ENCODE measurements at places on chromosomes 5 and 9.
A peak's percentile ranks its signal among the peaks of the same experiment; 100 is the strongest.

DNA sequence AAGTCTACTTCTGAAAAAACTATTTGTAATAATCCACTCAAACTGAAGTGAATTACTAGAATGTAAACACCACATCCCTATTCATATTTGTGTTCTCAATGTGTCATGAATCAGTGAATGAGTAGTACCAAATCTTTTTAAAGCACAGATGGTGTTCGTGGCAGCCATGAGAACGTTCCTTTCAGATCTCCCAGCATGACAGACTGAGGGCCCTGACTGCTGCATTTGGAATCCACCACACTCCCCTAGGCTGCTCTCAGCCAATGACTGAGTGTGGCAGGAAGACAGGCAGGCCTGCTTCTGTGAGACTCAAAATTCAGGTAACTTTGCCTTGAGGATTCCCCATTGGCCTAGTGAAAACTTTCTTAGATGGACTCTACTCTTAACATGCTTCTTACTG lies 10.9 kb upstream of the JMY start:
- DNase-seq, result no peak

DNA sequence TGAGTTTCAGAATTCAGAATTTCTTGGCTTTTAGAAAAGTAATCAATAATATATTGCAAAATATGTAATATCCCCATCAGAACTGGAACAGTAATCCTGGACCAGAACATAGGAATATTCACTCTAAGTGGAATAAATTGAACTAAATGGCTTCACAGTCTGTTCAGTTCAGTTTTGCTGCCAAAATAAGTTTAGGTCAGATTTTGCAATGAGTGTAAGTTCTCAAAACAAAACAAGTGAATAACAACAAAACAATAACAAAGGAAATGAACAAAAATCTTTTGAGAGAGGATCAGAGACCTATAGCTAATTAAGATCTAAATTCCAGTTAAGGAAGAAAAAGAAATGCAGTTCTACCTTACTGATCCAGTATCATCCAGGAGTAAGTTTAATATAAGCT lies 9.3 kb downstream of the PTGER4 start:
- no peak for DNase-seq

DNA sequence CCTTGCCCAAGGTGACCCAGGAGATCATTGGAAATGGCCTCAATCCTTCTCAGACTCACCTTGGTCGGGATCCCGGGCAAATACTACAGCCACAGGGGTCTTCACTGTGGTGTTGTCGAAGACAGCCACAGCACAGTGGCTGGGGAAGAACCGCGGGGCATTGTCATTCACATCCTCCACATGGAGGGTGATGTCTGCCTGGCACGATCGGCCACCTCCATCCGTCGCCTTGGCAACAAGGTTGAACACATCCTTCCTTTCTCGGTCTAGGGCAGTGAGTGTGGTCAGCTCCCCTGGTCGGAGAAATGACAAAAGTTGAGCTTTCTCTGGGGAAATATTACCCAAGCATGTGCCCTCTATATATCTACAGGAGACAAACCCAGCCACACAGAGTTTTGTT lies 56.8 kb downstream of the FAT2 start:
- no peak for DNase-seq

- no peak for DNase-seq
Observed at GRCh38 chr9:84880835-84881234, 211.3 kb downstream of the NTRK2 start.

DNA sequence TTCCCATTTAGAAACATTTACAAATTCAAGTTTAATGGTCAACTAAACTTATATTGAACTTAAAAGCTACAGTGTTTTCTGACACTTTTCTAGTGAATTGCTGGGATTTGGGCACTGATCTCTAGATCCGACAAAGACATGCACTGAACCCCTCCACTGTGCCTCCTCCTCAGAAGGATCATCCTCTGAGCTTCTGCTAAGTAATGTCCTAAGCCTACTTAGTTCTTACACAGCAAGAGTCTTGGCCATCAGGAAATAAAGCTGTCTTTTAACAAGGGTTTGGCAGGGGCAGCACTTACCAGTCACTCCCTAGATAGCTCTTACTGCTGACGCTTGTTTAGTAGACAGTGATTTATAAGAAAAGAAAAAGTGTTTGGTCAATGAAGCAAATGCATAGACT lies 50.5 kb downstream of the FAM81B start:
- no peak for DNase-seq

GRCh38 chr5:39340506-39340905 lies 23.8 kb downstream of the C9 start:
- DNase-seq, result no peak

DNA sequence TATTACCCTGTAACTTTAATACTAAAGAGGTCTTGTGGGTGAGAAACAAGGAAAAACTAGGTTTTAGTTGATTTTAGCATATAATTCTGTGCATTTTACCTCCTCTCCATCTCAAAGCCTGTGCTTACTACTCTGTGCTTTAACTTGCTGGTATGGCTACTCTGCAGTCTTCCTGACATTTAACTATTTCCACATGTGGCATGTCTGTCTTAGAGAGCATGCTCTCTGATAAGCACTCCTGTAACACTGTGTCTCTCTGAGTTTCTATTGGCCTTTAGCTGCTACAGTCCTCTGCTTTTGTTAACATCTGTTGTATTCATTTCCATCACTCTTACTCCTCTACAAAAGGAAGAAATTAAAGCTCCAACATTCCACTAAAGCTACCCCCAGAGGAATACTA lies 418.3 kb downstream of the RAB3C start:
- DNase-seq, result no peak

- no peak for DNase-seq
Observed at GRCh38 chr5:27191786-27192510, 153.6 kb upstream of the CDH9 start.

GRCh38 chr5:14607104-14607503 lies 25.5 kb downstream of the OTULINL start:
- no peak for DNase-seq

- no peak for DNase-seq
Observed at GRCh38 chr5:176741561-176742211, 68.7 kb upstream of the UNC5A start.

DNA sequence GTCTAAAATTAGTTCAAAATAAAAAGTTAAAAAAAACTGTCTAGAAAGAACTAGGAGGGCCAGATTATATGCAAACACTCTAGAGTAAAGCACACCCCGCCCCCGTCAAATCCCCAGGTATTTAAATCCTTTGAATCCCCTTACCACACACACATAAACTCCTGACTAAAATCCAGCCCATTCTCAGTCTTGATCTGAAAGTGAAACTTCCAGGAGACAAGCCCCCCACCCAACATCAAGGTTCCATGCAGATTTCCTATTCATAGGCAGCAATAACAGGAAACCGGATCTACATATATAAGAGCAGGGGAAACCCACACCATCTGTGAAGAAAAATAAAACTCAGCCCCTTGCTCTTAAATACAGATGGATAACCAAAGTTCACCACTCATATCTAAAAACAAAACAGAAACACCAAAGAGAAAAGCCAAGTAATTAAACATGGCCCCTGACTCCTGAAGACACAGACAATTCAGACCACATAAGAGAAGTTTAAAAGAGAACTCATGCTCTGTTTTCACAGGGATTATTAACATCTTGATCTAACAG lies 42.3 kb downstream of the MARCHF3 start:
- no peak for DNase-seq

GRCh38 chr9:76366275-76366674 lies 28.0 kb downstream of the RFK start:
- no peak for DNase-seq

- DNase-seq, result no peak
Observed at GRCh38 chr5:154401355-154401754, 44.4 kb upstream of the SAP30L start.

DNA sequence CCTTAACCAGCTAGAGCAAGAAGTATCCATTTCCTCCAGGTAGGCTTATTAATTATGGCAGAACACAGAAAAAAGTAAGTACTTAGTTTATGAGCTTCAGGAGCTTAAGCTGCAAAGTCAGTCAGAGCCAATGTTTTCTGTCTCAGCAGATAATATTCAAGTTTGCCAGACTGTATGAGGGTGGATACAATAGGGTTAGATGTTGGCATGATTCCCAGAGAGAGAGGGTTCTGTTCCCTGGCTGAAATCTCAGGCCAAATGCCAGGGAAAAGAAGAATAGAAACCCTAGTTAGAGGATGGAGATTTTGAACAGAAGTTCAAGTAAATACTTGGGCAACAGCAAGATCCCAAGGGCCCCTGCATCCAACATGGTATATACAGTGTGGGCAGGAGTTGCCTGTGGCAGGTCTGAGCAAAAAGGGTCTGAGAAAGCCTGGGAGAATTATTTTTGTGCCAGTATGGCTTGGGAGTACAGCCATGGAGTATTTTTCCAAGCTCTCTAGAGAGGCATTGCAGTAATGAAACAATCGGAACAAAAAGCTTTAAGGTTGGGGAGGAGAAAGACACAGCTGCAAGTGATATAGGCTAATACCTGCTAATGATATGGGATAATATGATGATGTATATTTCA lies 31.0 kb upstream of the ISOC1 start:
- peak; percentile 75 for DNase-seq

DNA sequence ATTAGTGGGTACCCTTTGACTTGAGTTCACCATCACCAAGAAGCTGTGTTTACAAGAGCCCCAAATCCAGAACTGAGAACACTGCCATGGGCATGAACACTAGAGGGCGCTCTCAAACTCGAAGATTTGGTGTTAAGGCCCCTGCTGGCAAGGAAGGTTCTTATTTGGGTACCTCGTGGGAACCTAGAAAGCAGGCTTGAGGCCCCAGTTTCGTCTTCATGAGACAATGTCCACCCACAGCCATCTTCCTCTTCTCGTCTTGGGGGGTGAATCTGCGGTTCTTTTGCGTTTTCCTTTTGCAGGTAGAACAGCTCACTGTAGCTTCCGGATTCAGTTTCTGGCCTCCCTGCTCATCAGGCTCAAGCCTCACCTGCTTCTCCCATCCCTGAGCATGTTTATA lies 184.0 kb downstream of the SEMA5A start:
- peak; percentile 10 for DNase-seq

GRCh38 chr9:78609450-78609849 lies 312.5 kb downstream of the PSAT1 start:
- peak; percentile 46 for DNase-seq

GRCh38 chr5:50672663-50673062 lies 6.2 kb downstream of the PARP8 start:
- DNase-seq, result no peak

- no peak for DNase-seq
Observed at GRCh38 chr5:121121786-121122185, 657.7 kb downstream of the PRR16 start.

DNA sequence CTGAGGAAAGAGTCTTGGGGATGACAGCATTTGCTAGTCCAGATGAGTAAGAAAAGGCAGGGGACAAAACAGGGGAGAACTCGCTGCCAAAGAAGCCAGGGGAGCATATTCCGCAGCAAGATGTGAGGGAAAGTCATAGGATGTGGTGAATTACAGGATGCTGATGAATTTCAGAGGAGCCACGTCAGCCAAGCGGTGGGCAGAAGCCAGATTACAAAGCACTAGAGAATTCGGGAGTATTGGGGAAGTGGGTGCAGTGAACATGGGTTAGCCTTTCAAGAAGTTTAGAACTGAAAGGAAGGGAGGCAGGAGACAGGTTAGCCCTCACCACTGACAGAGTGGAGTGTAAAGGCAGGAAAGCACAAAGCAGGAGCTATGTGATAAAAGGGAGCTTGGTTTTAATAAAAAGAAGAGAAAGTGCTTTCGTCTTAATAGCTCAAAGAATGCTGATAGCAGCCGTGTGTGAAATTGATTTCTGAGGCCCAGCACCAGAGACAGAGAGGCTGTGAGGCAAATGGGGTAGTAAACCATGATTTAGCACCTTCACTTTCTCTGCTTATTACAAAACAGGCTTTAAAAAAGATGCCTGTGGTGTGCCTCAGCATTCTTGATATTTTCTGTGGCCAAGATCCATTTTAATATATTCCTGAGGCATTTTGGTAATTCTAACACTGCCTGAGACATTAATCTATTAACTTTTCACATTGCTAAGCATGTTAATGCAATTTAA lies 16.9 kb downstream of the ADAMTSL1 start:
- DNase-seq, result no peak

GRCh38 chr9:15139469-15139868 lies 167.5 kb downstream of the TTC39B start:
- no peak for DNase-seq

DNA sequence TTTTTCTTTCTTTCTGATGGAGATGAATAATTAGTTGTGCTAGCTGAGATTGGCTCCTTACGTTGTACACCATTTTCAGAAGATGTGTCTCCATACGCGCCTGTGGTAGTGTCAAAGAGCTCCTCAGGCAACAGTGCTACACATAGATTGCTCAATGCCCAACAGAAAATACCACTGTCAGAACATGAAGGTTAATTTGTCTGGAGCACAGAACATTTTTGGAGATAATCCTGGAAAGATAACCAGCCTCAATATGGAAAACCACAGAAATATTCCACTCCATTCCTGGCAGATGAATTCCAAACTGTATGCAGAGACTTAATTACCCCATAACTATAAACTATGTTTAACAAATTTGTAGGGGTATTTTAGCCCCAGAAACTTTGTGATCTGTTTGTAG lies 233.6 kb downstream of the MARCHF11 start:
- DNase-seq, result no peak

- DNase-seq, result no peak
Observed at GRCh38 chr9:129891569-129891968, 56.3 kb downstream of the USP20 start.

DNA sequence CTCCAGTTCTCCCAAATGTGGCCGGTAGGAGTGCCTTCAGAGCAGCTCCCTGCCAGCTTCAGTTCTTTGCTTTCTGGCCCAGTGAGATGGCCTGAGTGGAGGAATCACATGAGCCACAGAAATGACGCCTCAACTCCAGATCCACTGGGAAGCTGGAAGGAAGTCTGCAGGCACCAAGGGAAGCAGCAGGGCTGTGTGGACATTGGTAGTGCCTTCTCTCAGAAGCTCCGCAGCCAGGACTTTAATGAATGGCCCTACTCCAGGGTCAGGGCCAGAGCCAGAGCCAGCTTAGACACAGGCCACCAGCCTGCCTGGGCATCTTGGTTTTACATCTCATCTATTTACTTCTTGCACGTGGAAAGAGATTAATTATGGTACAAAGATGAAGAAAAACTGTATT lies 12.0 kb upstream of the PSMB7 start:
- no peak for DNase-seq

- DNase-seq, result no peak
Observed at GRCh38 chr9:27129221-27129620, 20.2 kb downstream of the TEK start.

- no peak for DNase-seq
Observed at GRCh38 chr5:172748341-172748843, 22.6 kb downstream of the DUSP1 start.

- DNase-seq, result no peak
Observed at GRCh38 chr5:5320062-5320805, 102.2 kb upstream of the ICE1 start.

DNA sequence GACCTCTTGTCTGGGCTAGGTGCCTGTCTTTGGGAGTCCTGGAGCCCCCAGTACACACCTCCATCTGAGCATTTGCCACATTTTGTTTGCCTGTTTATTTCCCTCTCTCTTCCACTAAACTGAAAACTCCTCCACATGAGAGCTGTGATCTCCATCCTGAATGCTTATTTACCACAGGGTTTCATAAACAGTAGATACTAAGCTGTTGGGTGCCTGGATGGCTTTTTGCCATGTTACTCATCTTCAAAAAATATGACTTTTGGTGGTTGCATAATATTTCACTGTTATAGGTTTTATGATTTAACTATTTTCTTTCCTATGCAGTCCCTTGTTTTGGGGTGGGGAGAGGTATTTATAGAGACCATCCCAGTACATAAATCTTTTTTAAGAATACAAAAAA lies 99.6 kb downstream of the APBA1 start:
- no peak for DNase-seq

Measured in DMS 273 treated with DMSO at 0.1 percent for 48 hours (cell line).